NCI-H1092 (cell line): ENCODE measurements at places on chromosomes 12 and 14.

DNA sequence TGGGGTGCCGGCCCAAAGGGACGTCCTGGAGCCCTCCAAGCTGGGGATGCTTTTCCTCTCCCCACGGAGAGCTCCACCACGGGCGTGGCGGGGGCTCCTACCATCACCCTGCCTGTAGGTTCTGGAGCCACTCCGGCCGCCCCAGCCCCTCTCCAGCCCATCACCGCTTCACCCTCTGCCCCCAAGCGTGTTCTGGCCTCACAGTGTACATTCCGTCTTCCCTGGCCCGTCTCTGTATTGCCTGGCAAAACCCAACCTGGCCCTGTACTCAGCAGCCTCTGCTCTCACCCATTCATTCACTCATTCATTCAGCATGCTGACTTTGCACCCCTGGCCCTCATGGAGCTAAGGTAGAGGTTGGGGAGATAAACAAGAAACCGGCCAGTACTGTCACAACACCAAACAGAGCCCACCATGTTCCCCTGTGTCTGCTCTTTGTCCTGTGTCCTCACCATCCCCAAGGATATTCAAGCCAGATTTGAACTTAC lies 20.3 kb downstream of the SLC25A29 start:
- DNase-seq = no peak

- peak; percentile 11 for DNase-seq
Observed at GRCh38 chr12:97595426-97595831, 132.8 kb downstream of the RMST start.

DNA sequence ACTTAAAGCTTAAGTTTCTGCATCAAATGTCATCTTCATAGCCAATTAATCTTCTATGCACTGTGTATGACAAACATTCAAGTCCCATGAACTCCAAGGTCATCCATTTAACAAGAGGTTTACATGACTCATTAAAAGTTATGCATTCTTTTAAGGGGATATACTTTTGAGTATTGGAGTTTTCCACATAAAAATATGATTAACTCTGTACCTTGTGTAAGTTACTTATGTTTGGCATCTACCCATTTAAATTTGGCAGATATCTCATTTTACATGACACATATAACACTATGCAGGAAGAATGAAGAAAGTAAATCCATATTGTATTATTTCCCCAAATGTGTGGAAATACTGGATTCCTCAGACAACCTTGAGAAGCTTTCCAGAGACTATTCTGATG lies 240.2 kb downstream of the PAX9 start:
- DNase-seq = no peak

GRCh38 chr14:23869078-23869719 lies 84.4 kb upstream of the DHRS4 start:
- no peak for DNase-seq

DNA sequence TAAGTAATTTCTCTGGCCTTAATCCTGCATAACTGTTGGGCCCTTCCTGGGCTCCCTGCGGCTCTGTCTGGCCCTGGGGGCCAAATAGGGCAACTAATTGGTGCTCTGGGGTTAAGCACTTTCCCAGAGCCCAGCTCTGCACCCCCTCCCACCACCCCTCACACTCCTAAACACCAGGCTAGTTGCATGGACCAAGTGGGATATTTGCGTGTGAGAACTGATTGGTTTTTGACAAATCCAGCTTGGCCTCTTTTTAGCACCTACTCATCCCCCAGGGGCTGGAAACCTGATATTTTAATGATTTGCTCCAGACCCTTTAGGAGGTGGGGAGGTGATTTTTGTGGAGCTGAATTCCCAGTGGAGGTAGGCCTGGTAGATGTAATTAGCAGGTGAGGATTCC lies 91.9 kb downstream of the DICER1 start:
- DNase-seq = no peak

DNA sequence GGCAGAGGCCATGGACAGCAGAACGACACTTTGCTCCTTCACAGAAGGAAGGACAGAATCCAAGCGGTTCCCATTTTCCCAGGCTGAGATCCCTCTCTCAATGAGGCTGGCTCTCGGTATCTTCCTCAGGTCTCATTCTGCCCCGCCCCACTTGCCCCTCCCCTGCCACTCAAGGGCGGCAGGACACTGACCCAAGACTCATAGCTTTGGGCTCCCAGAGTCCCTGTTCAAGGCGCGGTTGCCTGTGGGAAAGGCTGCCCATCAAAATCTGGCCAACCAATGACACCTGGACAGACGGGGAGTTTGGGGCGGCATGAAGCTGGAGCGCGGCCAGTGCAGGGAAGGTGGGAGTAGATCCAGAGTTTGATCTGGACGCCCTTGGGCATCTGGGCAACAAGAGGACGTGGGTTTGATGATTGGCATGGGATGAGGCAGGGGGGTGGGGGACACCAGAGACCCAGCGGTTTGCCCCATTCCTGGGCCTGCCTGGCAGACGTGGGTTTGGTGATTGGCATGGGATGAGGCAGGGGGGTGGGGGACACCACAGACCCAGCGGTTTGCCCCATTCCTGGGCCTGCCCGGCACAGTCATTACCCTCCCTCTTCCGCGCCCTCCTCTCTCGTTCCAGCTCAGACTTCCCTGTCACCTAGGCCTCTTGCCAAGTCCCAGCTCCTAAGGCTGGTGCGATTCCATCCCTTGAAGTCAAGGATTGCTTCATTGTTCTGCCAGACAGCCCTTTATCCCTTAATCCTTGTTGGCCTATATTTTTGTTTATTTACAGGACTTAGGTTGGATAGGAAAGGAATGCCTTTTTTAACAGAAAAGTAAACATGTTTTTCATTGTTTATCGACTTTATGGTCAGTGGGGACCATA lies 92.1 kb downstream of the NINJ2 start:
- DNase-seq = no peak

- no peak for DNase-seq
Observed at GRCh38 chr12:26648584-26648983, 184.4 kb downstream of the ITPR2 start.

DNA sequence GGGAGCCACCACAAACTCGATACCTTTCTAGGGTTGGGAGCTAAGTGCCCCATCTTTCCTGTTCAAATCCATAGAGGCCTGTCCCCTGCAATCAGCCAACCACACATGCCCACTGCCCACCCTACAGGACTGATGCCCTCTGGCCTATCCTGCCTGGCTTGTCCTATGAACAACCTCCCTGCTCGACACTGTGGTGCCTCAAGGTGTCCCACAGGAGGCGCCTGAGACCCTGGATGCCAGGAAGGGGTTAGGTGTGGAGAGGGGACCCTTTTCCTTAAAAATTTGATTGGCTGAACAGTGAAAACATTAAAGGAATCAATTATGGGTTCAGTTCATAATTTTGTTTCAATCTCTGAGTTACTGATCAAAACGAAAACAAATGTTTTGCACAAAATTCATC lies 97.3 kb upstream of the FZD10 start:
- DNase-seq = no peak

- no peak for DNase-seq
Observed at GRCh38 chr14:100446572-100446971, 123.4 kb downstream of the SLC25A47 start.

DNA sequence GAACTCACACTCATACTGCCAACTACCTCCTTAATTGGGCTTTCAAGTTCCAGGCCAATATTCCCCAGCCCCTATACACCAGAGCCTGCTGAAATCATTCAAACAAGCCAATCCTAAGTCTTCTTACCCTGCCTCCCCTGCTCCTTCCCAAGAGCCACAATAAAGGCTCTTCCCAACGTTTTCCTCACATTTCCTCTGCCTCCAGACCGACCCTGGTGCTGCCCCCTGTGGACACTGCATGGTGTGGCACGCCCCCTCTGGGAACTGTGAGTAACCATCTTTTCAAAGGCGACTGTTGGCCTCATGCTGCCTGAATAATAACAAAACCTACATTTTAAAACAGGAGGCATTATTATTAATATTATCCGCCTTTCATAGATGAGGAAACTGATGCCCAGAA lies 111.6 kb upstream of the NOS1 start:
- DNase-seq = no peak

GRCh38 chr12:92929983-92930382 lies 888 bp upstream of the EEA1 start:
- DNase-seq = no peak

- no peak for DNase-seq
Observed at GRCh38 chr12:127275416-127275815, 991.6 kb upstream of the TMEM132C start.

- no peak for DNase-seq
Observed at GRCh38 chr12:67318786-67319185, 49.6 kb downstream of the CAND1 start.

DNA sequence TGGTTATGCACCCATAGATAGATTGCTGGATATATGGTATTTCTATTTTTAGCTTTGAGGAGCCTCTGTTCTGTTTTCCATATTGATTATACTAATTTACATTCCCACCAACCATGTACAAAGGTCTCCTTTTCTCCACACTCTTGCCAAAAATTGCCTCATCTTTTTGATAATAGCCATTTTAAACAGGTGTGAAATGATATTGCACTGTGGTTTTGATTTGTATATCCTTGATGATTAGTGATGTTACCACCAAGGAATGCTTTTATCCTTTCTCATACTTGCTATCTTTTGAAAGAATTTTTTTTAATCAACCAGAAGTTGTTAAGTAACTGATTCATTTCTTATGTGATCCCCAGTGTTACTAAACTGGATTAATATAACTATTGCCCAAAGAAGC lies 60.0 kb downstream of the BBS10 start:
- DNase-seq = no peak

- DNase-seq = no peak
Observed at GRCh38 chr12:47891356-47891755, 13.4 kb downstream of the VDR start.

- DNase-seq = no peak
Observed at GRCh38 chr14:69684461-69685217, 73.2 kb downstream of the SUSD6 start.
